ENCODE measurements at places on chromosomes 16 and 17. TPM values are rescaled to one million over a fixed set of nuclear protein-coding genes. Genes with fewer than 3 reads are reported as not detected.

CHTF8 gene
- 46.8 TPM for total RNA-seq

PABPN1L gene
- not detected for total RNA-seq

MMP25 gene
- total RNA-seq = not detected

SOX9 gene
- total RNA-seq = 2.8 TPM

ABCA3 gene
- 2.1 TPM for total RNA-seq

AATK gene
- 0.56 TPM for total RNA-seq

CIBAR2 gene
- not detected for total RNA-seq

PTX4 gene
- 0.19 TPM for total RNA-seq

GAS2L2 gene
- not detected for total RNA-seq

CCDC154 gene
- total RNA-seq = 1.4 TPM

DOC2B gene
- total RNA-seq = 0.19 TPM

G6PC1 gene
- total RNA-seq = not detected

GNAO1 gene
- total RNA-seq = under 0.01 TPM

OR3A3 gene
- total RNA-seq = not detected

CRYM gene
- 0.28 TPM for total RNA-seq

CENPX gene
- total RNA-seq = 53.7 TPM

NPW gene
- total RNA-seq = 0.58 TPM

NEUROD2 gene
- total RNA-seq = not detected
